Colonic mucosa (tissue), 4 donors: ENCODE measurements at places on chromosomes 2 and 18. TPM values are rescaled to one million over a fixed set of nuclear protein-coding genes. Genes with fewer than 3 reads are reported as not detected.

The ANKRD30B gene
- total RNA-seq: 0.32 TPM

The ALPP gene
- 0.37 TPM for total RNA-seq

GRCh38 chr2:12620759-12621158 lies 96.0 kb upstream of the TRIB2 start:
- no peak for DNase-seq

GRCh38 chr18:56795381-56795780 lies 144.2 kb downstream of the WDR7 start:
- no peak for DNase-seq

DNA sequence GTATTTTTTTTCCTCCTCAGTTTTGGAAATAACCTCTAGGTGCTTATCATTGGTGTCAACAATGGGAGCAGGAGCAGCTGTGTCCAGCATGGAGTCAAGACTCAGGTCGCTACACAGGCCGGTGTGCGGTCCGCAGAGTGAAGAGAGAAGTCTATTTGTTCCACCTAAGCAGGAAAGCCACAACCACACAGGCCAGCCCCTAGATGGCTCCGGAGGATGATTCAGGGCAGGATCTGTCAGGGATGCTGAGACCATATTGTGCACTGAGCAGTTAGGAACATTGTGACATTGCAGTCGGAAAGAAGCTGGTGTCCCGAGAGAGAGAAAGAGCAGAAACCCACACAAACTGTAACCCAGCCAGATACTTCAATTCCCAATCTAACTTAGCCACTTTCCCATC lies 136.9 kb downstream of the GAREM1 start:
- no peak for DNase-seq

The IL18R1 gene
- 1.1 TPM for total RNA-seq

- no peak for DNase-seq
Observed at GRCh38 chr2:176109946-176110345, 2.9 kb downstream of the HOXD11 start.

DNA sequence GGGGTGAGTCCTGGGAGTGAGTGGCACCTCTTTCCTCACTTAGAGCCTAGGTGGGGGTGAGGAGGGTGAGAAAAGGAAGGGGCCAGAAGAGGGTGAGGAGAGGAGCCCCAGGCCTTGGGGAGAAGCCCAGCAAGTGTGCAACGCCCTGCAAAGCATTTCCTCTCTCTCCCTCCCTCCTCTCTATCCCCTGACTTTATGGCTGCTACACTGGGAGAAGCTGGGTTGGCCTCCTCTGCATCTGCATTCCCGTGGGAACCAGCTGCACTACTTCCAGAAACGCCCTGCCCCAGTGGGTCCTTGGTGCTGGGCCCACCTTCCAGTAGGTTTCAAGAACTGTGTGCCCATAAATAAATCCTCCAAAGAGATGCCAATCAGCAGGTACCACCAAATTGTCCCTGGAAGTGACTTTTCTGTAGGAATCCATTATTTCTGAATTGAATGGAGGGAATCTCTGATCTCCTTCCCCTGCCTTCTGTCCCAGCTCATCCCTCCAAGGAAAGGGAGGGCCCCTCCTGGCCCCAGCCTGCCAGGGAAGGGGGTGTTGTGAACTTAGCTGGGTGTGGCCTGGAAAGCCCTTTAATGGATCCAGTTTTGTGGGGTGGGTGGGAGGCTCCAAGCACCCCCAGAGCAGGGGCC lies 95.7 kb upstream of the BOD1L2 start:
- DNase-seq: peak; percentile 51

DNA sequence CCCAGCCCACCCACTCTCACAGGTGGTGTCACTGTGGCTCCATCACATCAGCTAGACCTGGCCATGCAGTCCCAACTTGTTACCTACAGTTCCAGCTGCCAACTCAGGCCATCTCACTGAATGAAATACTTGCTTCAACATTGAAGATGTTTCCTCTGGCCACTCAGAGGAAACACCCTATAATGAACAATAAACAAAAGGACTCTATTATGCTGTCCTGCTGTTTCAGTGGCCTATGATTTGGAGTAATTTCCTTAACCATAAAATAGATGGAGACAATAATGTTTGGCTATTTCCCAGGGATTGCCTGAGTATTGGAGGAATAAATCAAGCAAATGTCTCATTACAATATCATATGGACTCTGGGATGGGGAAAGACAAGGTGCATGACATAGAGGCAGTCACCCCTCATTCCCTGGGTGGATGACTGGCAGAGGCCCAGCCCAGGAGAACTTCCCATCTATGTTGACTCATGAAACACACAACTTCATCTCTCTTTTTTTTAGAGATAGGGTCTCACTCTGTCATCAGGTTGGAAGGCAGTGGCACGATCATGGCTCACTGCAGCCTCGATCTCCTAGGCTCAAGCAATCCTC lies 134.4 kb downstream of the TGIF1 start:
- no peak for DNase-seq

The C2orf81 gene
- total RNA-seq: 1.1 TPM

- DNase-seq: no peak
Observed at GRCh38 chr2:84919885-84920580, 14.6 kb downstream of the TMSB10 start.

- DNase-seq: no peak
Observed at GRCh38 chr2:74551942-74552913, 1.5 kb downstream of the LOXL3 start.

DNA sequence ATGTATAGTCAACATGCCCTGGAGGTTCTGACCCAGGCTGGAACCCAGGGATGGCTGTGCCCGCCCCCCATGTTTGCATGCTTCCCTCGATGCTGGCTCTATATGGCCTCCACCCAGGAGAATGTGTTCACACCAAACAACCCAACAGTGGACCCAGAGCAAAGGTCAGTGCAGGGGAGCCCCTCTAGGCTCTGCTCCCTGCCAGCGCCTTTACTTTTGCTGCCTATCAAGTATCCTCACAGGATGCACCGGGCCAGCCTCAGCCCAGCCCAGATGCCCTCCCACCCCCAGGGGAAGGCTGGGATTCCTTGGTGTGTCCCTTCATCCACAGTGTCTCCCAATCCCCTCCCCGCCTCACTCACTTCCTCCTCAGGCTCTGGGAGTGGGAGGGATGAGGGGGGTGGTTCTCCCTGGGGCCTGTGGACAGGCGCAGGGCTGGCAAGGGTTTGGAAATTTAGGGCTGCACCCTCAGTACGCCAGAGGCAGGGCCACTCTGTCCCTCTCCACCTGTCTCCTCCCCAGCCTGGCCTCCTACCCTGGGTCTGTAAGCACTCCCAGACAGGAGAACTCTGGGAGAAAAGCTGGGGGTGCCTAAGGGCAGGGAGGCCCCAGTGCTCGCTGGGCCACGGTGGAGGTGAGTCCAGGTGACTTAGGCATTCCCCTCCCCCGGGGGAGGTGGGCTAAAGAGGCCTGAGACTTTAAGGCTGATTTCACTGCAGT lies 2.3 kb downstream of the ATP6V1B1 start:
- no peak for DNase-seq

- DNase-seq: no peak
Observed at GRCh38 chr2:172586245-172586891, 30.5 kb downstream of the PDK1 start.

The TCF23 gene
- total RNA-seq: 0.05 TPM

The DAW1 gene
- total RNA-seq: not detected

The TMEM185B gene
- 16.5 TPM for total RNA-seq

DNA sequence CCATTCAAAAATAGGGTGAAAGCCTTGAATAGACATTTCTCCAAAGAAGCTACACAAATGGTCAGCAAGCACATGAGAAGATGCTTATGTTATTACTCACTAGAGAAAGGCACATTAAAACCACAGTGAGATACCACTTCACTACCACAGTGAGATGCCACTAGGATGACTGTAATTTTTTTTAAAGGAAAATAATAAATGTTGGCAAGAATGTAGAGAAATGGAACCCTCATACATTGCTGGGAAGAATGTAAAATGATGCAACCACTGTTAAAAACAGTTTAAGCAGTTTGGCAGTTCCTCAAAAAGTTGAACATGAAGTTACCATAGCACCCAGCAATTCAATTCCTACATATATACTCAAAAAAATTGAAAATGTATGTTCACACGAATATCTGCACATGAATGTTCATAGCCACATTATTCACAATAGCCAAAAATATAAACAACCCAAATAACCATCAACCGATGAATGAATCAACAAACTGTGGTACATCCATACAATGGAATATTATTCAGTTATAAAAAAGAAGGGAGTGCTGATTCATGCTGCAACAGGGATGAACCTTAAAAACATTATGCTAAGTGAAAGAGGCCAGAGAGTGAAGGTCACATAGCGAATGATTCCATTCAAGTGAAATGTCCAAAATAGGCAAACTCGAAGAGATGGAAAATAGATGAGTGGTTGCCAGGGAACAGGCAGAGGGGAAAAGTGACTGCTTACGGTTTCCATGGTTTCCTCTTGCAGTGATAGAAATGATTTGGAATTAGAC lies 156.2 kb upstream of the NDUFV2 start:
- DNase-seq: no peak

GRCh38 chr2:206452242-206452641 lies 8.9 kb downstream of the ADAM23 start:
- no peak for DNase-seq

The CCDC141 gene
- total RNA-seq: 1.0 TPM

The DSG2 gene
- 237 TPM for total RNA-seq

DNA sequence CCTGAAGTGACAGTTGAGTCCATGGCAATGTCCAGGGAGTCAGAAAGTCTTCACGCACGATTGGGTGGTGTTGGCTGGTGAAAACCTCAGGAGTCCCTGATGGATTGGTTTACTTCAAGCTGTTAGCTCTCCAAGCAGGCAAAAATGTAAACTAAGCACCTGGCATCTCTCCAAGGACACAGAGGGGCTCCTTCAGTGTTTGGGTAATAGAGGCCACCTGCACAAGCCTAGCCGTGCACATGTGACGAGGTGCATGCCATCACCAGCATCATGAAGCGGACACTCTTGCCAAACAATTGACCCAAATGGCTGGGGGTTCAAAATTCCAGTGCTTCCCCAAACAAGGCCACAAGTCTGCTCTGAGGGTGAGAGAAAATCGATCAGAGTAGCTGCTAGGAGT lies 104.7 kb upstream of the CD302 start:
- DNase-seq: no peak

GRCh38 chr18:79614211-79614955 lies 65.2 kb upstream of the CTDP1 start:
- no peak for DNase-seq

DNA sequence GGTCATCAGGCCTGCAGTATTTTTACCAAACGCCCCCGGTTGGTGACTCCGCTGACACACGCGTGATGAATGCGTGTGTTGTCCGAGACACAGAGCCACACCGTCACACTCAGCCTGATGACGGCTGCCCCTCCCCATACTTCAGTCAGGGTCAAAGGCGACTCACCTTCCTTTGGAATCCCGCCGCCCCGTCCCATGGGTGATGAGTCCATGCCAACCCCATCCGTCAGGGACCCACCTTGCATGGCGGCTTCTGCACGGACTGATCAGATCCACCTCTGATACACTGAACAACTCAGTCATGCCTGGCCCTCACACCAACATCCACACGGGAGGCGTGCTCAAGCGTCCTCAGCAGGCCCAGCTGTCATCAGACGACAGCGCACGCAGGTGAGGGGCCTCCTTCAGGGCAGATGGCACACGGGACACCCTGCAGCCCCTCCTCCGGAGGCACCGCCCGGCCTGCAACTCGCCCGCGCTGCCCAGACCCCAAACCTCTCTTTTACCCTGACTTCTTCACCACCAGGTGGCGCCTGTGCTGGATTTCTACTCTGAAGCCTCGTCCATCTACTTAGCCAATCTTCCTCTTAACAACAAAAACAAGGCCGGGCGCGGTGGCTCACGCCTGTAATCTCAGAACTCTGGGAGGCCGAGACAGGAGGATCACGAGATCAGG lies 89.2 kb downstream of the ZNF516 start:
- peak; percentile 52 for DNase-seq

- DNase-seq: no peak
Observed at GRCh38 chr2:240760576-240761246, 59.3 kb downstream of the KIF1A start.

GRCh38 chr2:228853151-228853550 lies 417.9 kb downstream of the PID1 start:
- DNase-seq: no peak

The CNGA3 gene
- total RNA-seq: 0.20 TPM

- DNase-seq: no peak
Observed at GRCh38 chr18:45930963-45931362, 36.2 kb downstream of the EPG5 start.

GRCh38 chr18:407191-407590 lies 93.3 kb downstream of the COLEC12 start:
- no peak for DNase-seq

GRCh38 chr2:231583982-231584381 lies 8.7 kb upstream of the TEX44 start:
- no peak for DNase-seq

DNA sequence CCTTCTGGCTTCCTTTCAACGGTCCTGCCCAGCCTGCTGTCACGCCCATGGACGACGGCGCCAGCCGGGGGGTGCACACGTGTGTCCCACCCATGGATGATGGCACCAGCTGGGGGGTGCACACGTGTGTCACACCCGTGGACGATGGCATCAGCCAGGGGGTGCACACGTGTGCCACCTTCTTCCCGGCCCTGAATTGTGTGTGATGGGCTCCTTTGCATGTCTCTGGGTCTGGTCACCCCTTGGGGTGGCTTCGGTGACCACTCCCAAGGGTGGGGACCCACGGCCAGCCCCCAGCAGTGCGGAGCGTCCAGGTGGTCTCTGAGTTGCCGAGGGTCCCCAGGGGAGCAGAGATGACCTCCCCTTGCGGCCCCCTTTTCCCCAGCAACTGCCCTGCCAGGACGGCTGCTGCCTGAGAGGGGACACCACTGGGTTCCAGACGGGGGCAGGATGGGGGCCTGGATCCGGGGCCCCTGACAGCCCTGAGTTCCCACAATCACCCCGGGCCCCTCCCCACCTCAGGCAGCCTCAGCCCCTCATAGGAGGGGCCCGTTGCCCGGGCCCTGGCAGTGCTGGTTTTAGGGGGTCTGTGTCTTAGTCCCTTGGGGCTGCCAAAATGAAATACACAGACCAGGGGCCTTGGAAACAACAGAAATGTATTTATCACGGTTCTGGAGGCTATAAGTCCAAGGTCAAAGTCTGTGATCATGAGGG lies 9.4 kb downstream of the NEU4 start:
- no peak for DNase-seq

GRCh38 chr2:69741229-69741574 lies 732 bp upstream of the ANXA4 start:
- peak; percentile 74 for DNase-seq

GRCh38 chr2:9307535-9307934 lies 100.9 kb downstream of the ASAP2 start:
- DNase-seq: no peak

- DNase-seq: no peak
Observed at GRCh38 chr18:42289526-42289925, 334.5 kb downstream of the PIK3C3 start.

- DNase-seq: no peak
Observed at GRCh38 chr2:176038694-176039093, 36.6 kb upstream of the LNPK start.

- no peak for DNase-seq
Observed at GRCh38 chr2:12856934-12857601, 140.3 kb downstream of the TRIB2 start.

GRCh38 chr18:49613641-49614151 lies 51.8 kb downstream of the LIPG start:
- DNase-seq: no peak

The TMEM18 gene
- total RNA-seq: 16.4 TPM

- DNase-seq: no peak
Observed at GRCh38 chr2:100246163-100247145, 75.8 kb downstream of the LONRF2 start.
